ENCODE measurements at places on chromosomes 3 and 15.

DNA sequence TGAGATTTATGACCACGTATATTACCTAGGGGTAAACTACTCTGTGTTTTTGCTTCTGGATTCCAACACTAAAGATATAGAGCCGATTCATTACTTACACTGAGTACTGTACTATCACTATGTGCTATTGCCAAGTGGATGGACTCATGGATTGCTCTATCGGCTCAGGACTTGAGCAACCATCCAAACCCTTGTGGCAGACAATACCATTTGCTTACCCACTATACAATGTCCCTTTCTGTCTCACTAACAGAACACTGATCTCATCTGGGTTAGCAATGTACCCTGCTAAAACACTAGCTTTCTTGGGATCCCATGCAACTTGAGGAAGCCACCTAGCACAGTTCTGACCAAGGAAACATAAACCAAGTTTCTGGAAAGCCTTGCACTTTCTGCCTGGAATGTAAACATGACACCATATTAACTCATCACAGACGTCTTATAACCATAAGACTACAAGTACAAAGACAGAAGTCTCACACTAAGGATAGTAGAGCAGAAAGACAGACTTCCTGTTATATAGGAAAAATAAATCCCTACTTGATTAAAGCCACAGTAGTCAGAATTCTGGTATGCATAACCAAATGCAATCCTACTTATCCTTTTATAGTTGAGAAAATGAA, 38.6 kb downstream of the HACD2 start:
- no peak for DNase-seq

GRCh38 chr3:183577346-183577745, 21.8 kb upstream of the KLHL6 start:
- DNase-seq: no peak

DNA sequence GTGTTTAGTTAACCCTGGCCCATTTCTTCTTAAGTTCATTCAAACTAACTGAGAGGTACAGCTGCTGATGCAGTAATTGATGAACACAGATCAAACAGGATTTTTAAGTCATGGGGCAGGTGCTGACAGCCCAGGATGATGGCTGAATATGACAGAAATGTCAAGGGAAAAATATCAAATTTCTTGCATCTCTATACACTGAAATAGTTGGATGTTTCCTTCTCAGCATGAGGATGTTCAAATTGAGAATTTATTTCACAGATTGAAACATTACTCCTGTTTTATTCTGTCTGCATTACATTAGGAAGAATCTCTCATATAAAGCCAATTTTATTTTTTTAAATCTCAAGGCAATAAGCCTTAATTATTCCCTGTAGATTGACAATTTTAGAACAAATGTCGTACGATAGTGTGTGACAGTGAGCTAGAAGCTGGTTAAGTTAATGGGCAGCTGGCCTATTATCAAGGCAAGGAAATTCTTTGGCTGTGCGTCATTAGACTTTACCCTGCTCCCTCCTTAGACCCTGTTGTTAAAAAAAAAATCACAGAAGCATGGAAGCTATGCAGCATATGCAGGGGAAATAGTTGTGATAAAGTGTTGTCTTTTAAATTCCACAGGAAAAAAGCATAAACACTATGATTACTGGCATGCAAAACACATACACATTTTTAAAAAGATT, 183.8 kb upstream of the KCNMB2 start:
- DNase-seq: no peak

DNA sequence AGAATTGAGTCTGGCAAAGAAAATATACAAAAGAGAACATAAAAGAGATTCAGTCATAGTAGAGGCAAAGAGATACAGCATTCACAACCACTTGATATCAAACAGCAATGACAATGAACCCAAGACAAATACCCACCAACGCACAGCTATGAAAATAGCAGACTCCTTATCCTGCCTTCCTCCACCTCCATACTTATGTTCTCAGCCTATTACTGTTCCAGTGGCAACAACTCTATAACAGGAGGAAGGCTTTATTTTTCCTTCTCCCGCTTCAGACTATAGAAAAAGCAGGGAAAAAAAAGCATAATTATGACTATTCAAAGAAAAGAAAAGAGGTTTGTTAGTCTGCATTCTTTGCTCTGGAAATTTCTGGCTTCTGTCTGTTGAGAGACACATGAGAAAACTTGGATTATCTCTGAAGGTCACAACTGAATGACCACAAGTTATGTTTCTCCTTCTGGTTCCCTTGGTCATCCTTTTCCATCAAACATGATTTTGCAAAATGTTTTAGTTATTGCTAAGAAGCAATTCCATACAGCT, 81.2 kb upstream of the PLXND1 start:
- DNase-seq: no peak

Measured in stimulated activated CD4-positive, alpha-beta T cell treated with anti-CD3 and anti-CD28 coated beads, Interleukin-1b, Interleukin-23, amount 100 ng/mL, for 48 hours (primary cell).